Skeletal muscle tissue (tissue), 5 donors: ENCODE measurements at places on chromosomes 3 and 15. TPM values are rescaled to one million over a fixed set of nuclear protein-coding genes. Genes with fewer than 3 reads are reported as not detected.

Gene PIGZ
- total RNA-seq, result 1.0 TPM

Gene ITGA11
- 5.7 TPM for total RNA-seq

Gene FBXO40
- total RNA-seq, result 4.2 TPM

Gene BSN
- under 0.01 TPM for total RNA-seq
